Cerebellar nuclear complex (tissue), 1 donor: ENCODE measurements at places on chromosomes 5 and 9.

DNA sequence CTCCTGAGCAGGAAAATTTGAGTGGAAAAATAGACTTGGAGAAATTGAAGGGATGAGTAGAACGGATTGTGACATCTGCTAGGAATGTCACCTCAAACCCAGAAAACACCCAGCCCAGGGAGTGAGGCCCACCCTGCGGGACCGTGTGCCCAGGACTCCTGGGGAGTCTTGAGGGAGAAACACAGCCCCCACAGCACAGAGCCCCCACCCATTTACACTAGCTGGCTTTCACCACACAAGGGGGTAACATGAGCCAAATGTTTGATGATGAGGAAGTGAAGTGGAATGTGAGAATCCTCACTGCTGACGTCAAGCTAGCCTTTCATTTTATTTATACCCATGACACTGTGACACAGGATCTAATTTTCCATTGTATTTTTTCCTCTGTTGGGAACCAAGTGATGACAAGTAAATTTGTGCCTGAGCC, 42.8 kb upstream of the PDE8B start:
- no peak for DNase-seq

DNA sequence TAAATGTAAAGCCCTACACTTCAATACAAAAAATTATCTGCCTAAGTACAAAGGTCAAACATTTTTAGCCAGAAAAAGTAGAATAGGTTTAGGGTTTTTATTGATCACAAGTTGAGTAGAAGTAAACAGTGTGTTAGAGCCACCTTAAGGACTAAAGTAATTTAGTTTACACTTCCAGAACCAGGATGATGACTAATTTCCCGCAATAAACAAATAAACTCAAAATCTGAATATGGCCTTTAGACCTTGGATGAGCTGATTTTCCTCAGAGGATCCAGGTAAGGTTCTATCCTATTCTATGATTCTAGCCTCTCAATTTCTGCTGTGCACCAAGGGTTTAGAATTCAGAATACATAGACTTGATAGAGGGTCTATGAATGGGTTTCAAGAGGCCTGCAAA, 179.4 kb upstream of the TBCA start:
- DNase-seq = no peak

DNA sequence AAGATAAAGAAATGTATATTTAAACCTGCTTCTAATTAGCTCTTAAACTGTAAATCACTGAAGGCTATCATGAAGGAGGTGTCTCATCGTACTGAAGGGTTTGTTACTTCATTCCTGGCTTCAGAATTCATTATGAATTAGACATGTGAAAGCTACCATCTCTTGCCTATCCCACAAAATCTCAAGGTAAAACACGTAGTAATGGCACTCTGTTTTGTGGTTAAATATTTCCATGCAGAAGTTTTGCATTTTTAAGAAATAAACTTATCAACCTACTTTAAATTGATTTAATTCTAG, 490.7 kb upstream of the NUDT12 start:
- DNase-seq = no peak

GRCh38 chr5:136516637-136517036, 151.3 kb upstream of the TRPC7 start:
- DNase-seq = no peak

DNA sequence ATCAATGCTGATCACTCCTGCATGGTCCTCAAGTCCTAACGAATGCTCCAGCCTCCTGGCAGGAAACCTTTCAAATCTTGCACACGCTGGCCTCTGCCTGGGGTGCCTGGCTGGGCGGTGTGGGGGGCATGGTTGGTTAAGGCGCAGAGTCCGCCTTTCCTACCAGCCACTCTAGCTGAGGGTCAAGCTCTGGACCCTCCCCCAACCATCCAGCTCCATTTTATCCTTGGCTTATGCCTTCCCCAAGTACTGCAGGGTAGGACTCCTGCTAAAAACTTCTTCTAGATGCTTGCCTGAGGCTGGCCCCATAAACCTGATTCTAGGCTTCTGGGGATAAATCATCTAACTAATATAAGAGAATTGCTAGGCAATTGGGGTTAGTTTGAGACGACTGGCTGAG, 808 bp upstream of the MVB12B start:
- no peak for DNase-seq

DNA sequence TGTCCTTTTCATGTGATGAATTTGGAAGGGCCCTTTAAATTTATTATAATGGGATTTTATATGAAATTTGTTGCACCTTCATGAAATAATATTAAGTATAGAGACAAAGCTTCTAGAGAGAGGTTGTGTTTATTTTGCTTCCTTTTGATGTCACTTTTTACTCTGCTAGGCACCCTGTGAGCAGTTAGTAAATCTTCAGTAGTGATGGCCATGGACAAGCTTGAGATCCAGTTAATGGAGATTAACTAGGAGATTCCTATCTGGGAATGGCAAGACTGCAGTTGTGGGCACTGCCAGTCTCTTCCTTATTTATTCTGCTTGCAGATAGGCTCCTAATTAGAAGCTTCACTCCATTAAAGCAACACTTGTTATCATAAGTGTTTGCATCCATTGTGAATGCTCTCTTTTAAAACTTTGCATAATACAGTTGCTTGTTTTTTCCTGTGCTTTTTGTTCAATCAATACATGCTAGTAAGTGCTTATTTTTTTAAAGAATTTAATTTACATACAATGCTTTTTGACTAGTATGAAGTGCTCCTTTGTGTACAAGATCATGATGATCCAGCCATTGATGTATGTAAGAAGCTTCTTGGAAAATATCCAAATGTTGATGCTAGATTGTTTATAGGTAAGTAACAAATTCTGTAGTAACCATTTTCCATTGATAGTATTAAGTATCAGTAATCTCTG, 25.9 kb downstream of the UGCG start:
- no peak for DNase-seq

GRCh38 chr9:14348373-14349145, 34.6 kb upstream of the NFIB start:
- no peak for DNase-seq

GRCh38 chr9:128764361-128764760, 7.4 kb downstream of the ZER1 start:
- no peak for DNase-seq

DNA sequence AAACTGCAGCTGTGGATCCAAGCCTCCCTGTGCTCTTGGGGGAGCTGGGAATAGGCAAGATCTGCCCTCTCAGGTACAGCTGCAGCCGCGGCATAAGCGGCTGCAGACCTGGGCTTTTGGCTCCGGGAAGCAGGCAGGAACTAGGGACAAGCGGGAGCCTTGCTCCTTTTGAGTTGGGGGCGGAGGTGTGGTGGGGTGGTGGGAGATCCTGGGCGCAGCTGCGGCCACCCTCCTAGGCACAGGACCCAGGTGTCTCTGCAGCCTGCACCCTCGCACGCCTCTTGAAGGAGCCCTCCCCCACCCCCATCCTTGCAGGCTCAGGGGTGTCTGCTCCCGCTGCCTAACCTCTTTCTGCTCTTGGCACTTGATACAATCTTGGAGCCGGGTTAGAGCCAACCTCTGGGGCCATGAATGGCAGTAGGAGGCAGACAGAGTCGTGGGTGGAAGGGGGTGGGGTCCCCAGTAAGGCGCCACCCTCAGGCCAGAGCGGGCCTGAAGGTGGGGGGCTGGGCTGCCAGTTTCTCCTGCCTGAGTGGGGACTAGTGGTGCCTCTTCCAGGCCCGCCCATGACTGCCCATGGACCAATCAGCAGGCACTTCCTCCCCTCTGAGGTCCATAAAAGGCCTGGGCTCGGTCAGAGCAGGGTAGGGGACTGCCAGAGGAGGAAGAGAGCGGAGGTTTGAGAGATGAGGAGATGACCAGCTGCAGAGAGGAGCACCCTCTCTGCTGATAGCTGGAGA, 267.6 kb upstream of the TNC start:
- DNase-seq = no peak

DNA sequence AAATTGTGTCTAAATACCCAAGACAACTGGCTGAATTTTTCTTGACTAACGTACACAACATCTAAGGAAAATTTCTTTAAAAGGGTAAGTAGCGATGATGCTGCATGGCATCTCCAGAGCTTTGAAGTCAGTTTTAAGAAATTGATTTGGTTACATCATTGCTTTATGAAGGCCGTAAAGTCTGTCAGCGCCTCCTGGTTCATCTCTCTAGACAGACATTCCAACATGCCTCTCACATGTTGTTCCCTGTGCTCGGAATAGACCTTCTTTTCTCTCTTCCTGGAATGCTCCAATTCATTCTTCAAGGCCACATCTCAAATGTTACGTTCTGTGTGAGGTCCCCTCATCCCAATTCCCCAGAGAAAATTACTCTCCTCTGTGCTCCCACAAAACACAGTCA, 108.7 kb upstream of the SSBP2 start:
- no peak for DNase-seq

DNA sequence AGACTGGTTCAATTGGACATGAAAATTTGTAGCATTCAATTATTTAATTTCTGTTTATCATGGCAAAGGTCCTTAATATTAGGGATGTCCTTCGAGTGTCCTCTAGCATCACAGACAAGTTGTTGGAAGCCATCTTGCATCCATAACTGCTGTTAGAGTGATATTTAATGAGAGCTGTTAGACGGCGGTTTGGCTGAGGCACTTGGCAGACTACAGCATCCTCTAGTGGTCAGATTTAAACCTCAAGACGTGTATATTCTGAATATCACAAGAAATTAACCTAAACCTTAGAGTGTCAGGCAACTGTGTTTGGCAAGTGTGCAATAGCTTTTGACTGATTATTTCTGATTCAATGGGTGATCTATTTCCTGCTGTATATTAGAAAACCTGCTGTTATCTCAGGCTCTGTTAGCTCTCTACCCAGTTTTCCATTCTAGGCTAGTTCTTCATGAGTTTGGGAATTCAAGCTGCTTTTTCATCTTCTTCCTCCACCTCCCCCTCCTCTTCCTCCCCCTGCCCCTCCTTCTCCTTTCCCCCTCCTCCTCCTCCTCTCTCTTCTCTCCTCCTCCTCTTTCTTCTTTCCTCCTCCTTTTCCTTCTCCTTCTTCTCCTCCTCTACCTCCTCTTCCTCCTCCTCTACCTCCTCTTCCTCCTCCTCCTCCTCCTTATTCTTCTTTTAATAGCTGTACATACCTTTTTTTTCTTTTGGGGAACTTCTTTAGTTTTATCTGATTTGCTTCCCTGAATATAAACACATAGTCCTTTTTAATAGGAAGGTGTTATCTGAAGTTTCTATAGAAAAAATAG, 8.6 kb downstream of the SPINK1 start:
- no peak for DNase-seq

DNA sequence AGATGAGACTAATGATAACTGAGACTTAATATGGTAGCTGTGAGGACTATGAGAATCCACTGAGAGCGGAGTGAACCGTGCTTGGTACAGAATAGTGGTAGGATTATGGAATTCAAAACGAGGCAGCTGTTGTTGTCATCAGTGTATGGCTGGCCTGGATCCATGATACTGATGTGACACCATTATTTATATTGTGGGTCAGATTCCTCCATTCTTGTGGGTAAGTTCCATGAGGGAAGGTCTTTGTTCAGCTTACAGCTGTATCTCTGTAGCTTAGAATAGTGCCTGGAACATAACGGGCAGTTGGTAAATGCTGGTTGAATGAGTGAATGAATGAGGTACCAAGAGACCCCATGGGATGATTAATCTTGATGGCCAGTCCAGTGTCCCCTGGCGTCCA, 61.8 kb downstream of the ACER2 start:
- DNase-seq = no peak

DNA sequence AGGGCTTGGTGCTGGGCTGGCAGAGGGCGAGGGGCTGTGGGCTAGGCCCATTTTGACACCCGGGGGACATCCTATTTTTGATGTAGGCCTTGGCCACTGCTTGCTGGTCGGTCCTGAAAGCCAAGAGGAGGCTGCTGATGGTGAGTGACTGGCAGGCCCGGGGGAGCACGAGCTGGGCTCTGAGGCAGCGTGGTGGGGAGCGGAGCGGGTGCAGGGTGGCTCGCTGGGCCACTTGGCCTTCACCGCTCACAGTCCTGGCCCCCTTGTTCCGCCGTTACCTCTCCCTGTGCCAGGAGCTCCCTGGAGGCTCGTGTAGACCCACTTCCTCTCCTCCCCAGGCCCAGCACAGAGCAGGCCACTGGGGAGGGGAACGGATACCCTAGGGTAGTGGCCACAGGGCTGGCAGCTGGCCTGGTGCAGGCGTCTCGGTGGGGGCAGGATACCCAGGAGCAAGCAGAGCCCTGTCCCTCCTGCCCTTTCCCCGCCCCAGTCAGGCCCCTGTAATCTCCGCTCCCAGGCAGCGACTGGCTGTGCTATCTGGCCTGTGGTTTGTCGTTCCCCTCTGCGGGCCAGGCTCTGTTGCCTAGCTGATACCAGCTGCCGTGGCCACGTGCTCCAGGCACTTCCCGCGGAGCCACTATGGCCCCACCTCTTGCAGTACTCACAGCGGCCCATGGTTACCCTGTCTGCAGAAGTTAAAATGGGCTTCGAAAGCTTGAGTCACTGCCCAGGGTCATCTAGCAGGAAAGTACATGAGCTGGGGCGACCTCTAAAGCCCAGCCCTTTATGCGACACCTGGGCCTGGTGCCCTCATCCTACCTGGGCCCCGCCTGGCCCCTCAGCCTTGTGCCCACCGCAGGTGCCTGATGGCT, 11.7 kb upstream of the DOLPP1 start:
- DNase-seq = no peak

GRCh38 chr5:102866237-102866600, 111.1 kb downstream of the PAM start:
- no peak for DNase-seq

DNA sequence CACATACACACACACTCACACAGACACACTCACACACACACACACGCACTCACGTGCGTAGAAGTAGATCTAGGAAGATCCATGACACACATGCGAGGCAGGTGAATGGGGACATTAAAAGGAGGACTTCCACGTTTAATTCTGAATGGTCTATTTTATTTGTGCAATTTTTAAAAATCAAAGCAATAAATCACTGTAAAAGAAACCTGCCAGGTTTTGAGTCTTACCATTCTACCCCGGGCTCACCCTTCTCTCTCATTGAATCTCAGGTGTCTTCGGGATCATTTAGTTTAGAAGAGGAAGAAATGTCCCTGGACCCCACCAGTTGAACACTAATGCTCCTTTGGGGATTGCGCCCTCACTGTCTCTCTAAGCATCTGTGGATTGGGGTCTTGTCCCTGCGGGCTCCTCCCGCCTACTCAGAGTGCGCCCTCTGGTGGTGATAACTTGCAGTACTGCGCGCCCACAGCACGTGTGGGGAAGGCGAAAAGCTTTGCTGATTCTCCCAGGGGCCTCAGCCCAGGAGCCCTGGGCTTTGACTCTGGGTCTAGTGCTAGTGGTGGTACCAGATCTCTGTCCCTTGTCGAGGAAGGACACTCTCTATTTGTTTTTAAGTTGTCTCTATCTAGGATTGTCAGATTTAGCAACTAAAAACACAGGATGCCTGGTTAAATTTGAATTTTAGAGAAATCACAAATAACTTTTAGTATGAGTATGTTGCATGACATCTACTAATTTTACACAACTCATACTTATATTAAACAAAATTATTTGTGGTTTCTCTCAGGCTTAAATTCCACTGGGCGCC, 34.8 kb downstream of the BOD1 start:
- DNase-seq = no peak

- no peak for DNase-seq
Observed at GRCh38 chr5:31273631-31274378, 80.3 kb downstream of the CDH6 start.

- DNase-seq = no peak
Observed at GRCh38 chr5:1108865-1109174, 3.0 kb downstream of the SLC12A7 start.
